ENCODE measurements at places on chromosomes 4 and X.
A peak's percentile ranks its signal among the peaks of the same experiment; 100 is the strongest.

DNA sequence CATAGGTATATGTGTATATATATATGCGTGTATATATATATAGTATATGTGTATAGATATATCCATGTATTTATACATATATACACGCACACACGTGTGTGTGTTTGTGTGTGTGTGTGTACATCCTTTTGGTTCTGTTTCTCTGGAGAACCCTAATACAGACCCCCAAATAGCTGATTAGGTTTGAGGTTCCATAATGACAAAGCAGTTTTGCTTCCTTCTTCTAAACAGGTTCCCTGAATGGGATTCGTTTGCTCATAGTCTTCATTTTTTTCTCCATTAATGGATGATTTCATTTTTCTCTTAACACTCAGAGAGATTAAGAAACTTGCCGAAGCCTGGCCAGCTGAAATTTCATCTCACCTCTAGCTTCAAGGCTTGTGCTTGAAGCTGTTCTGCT, 234.0 kb upstream of the BCOR start:
- no peak for DNase-seq

DNA sequence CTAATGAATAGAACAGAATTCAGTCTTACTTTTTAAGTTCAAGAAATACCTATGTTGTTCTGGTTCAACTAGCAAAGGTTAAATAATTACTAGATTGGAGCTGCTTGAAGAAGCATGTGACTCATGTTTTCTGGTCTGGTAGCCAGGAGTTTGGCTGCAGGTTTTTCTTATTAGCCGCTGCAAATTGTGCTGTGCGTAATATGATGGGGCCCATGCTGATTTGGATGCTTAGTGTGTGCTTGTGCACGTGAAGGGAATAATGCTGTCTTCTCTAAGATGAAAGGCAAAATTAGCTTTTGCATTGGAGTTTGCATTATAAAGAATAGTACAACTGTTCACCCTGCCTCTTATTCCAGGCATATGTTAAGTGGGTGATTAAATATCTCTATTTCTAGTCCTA, 219.6 kb downstream of the SNCA start:
- DNase-seq, result no peak

GRCh38 chr4:42843694-42844093, 48.8 kb upstream of the GRXCR1 start:
- no peak for DNase-seq

GRCh38 chrX:130975947-130976346, 72.9 kb upstream of the ENOX2 start:
- DNase-seq, result no peak

DNA sequence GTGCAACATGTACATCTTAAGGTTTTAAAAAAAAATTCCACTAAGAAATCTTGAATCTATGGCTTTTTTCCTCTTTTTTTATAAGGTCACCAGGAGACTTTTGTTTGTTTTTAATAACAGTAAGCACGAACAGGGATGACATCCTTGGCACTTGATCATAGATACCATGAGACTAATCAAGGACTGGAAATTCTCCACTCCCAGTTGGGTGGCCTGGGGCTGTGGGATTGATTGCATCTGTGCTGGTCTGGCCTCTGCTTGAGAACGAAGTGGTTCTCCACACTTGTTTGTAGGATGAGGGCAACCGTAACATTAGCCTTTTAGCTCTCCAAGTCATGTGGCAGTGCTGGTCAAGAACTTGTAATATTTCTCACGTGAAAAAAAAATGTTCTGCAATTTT, 35.4 kb downstream of the SNX25 start:
- DNase-seq, result no peak

- no peak for DNase-seq
Measured at GRCh38 chr4:179130122-179130714, 1688.0 kb upstream of the AGA start.

DNA sequence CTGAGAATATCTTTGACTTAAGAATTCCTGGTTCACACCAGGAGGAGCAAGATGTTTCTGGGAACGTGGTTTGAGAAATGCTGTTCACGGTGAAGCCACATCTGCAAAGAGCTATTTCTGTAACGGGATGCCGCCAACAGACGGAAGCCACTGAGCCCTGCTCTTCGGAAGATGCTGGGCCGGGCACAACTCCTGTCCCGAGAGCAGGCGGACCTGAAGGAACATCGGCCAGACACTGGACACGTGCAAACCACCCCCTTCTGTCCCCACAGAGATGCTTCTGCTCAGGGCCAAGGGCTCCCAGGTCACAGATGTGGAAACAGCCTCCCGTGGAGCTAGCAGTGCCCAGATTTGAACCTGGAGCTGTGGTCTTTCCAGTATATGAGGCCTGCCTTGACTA, 24.3 kb downstream of the HMX1 start:
- no peak for DNase-seq

- DNase-seq, result no peak
Measured at GRCh38 chrX:71396576-71396975, 30.4 kb downstream of the TAF1 start.

GRCh38 chr4:26360864-26361263, 40.0 kb downstream of the RBPJ start:
- DNase-seq, result no peak

GRCh38 chr4:174403177-174403543, 119.1 kb downstream of the HPGD start:
- no peak for DNase-seq

DNA sequence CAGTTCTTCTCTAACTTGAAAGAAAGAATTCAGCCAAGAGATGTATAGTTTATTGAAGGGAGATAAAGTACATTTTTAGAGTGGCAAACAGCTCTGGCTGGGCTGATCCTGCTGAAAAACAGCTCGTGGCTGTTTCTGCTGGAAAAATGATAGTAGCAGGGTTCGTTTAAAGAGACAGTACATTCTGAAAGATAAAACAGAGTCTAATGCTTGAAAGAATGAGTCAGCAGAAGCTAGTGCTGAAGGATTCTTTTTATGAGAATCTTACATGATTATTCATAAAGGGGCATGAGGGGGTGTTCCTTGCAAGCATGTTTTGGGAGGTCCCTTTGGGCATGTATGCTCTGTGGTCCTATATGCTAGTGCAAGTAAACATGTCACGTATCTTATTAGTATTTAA, 790.0 kb downstream of the PCDH18 start:
- no peak for DNase-seq

DNA sequence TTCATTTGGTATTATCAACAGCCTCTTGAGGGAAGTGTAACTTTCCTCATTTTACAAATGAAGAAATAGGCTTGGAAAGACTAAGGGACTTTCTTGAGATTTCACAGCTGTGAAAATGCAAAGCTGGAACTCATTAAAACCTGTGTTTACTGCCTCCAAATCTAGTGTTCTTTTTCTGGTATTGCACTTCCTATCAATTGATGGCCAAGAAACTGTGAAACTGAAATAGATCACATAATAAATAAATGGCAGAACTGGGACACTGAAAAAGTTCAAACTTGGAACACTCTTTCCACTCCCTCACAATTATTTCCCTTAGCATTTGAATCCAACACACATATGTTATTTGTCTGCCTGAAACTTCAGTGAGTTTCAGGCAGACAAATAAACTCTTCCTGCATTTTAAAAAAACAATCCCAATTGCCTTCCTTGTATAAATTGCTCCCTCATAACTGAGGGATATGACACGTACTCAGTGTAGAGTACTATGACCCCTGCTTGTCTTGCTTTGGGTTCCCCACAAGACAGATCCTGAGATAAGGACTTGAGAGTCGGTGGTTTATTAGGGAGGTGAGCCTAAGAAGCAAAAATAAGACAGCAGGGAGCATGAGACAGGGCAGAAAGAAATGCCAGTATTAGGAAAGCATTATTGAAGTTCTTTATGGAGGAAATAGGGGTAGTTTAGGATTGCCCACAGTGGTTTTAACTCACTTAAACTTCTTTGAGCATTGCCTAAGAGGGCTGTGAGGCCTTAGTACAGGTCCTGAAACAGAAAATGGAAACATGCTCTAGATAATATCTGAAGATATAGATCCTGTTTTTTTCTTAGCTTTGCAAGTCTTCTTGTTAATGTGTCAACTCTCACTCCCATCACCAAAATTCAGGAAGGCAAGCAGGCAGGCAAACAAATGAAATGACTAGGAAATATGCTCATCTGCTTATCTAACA, 33.9 kb downstream of the RTL3 start:
- no peak for DNase-seq

GRCh38 chrX:119728487-119728886, 29.9 kb upstream of the SOWAHD start:
- no peak for DNase-seq

DNA sequence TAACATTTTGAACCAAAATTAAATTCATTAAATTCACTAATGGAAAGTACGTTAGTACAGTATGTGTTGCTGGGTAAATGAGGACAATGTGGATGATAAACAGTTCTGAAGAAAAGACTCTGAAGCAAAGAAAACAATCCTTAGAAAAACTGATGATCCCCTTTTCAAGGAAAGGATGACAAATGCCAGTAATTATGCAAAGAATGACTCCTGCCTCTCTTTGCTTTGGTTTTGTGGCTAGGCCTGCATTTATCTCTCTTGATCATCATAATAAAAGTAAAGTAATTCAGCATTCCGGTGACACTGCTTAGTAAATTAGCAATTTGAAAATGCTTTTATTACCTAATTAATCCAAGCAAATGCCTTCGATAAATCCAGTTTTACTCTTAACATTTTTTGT, 652.2 kb upstream of the DIPK2B start:
- no peak for DNase-seq

GRCh38 chrX:13069771-13070416, 25.5 kb upstream of the FAM9C start:
- no peak for DNase-seq

GRCh38 chrX:112863850-112864249, 23.2 kb upstream of the AMOT start:
- no peak for DNase-seq

DNA sequence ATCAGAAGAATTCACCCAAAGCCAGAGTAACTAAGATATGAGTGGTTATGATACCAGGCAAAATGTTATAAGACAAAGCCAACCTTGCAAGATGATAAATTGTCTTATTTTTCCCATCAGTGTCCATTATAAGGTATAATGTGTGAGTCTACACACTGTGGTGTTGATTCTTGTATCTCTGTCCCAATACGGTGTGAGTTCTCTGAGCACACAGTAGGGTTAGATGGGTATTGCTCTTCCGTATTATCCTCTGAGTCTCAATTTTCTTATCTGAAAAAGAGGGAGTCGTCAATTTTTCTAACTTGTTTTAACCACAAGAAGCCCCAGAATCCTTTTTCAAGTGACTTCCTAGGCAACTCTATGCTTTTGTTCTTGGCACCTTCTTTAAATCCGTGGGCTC, 69.9 kb downstream of the HMGB2 start:
- DNase-seq, result no peak

GRCh38 chr4:83771113-83771705, 235.3 kb downstream of the GPAT3 start:
- DNase-seq, result peak; percentile 2
